ENCODE measurements at places on chromosomes 1 and 21. TPM values are rescaled to one million over a fixed set of nuclear protein-coding genes. Genes with fewer than 3 reads are reported as not detected.

Gene GNPAT
- 18.1 TPM for total RNA-seq

Gene SH2D2A
- total RNA-seq: 0.99 TPM

Gene AZIN2
- 1.6 TPM for total RNA-seq

Gene ECM1
- total RNA-seq: 2.1 TPM

Gene RAB4A
- total RNA-seq: 12.5 TPM

Gene RPS6KA1
- 20.1 TPM for total RNA-seq

Gene FUCA1
- 27.0 TPM for total RNA-seq

Gene C1orf232
- not detected for total RNA-seq

Data from body of pancreas (tissue), 4 donors.